ENCODE measurements at places on chromosomes 16 and 17.

GRCh38 chr16:88856828-88857727 lies at the start of the genes GALNS and TRAPPC2L:
GALNS (minus strand) TSS chr16:88856947; CDS start chr16:88856877, 70 bp downstream.
TRAPPC2L (plus strand) TSS chr16:88857127; CDS start chr16:88857151, 24 bp downstream.
- peak; percentile 56 for DNase-seq

DNA sequence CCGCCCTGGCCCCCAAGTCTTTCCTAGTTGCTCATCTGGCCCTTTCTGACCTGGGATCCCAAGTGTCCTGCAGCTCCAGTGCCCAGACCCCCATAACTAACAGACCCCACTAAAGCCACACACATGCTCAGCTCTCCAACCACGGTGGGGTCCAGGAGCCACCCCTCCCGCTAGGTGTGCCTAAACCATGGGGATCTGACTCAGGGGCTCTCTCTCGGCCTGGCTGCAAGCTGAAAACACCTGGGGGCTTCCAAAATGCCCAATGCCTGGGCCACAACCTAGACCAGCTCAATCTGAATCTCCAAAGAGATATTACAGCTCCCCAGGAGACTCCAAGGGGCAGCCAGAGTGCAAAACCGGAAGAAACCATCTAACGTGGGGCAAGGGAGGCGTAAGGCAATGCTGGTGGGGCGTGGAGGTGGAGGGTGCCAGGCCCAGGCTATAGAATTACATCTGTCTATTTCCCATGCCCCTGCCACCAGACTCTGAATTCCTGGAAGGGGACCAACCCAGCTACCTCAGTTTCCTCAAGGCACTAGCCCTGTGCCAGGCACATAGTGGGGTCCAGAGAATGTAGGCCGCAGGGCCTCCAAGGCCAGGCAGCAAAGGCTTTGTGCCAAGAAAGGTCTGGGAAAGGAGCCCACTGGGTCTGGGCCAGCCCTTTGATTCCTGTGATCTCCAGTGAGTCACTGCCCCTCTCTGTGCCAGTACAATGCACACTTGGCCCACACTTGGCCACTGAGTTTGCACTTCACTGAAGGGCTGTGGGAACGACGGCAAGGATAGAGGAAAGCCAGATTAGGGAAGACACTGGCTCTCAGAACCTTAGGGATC lies 3.3 kb downstream of the CD2BP2 start:
- no peak for DNase-seq

GRCh38 chr17:26765860-26766709 lies 527.8 kb upstream of the WSB1 start:
- no peak for DNase-seq

DNA sequence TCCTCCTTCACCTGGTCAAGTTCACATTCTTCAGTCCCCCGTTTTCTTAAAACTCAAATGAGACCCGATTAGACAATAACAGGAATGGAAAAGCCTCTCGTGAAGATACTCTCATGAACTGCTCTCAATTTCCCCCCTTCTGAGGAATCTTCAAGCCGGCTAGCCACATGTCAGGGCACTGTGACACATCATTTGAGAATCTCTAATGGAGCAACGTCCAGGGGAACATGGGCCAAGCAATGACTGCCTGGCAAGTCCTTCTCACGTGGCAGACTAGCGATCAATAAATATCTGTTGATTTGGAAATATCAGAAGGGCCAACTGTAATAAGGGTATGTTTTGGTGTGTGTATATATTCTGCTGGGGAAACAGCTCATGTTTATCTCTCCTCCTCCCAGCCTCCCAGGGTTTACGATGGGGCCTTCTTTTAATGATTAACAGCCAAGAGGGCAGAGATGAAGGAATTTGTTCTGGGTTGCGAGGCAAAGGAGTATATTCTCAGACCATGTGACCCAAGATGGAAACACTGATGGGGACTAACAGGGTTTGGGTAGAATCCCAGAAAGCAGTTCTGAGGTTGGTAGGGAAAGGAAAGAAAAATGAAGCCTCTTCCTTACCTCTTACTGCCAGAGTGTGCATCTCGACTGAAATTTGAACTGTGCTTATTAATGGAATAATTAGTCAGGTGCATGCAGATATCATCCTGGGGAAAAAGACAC lies 21.4 kb downstream of the TTLL6 start:
- DNase-seq = no peak

DNA sequence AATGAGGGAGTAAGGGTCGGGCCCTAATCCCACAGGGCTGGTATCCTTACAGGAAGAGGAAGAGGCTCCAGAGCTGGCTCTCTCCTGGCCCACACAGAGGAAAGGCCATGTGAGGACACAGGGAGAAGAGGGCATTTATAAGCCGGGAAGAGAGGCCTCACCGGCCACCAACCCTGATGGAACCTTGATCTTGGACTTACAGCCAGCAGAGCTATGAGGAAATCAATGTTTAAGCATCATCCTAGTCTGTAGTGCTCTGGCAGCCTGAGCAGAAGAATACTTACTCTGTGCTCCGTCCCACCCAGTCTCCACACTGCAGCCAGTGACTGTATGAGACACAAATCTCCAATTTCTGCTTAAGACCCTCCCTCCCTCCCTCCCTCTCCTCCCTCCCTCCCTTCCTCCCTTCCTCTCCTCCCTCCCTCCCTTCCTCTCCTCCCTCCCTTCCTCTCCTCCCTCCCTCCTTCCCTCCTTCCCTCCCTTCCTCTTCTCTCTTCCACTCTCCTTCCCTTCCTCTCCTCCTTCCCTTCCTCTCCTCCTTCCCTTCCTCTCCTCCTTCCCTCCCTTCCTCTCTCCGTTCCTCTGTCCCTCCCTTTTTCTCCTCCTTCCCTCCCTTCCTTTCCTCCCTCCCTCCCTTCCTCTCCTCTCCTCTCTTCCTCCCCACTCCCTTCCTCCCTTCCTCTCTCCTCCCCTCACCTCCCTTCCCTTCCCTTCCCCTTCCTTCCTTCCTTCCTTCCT lies 8.9 kb upstream of the TMEM220 start:
- DNase-seq = no peak

DNA sequence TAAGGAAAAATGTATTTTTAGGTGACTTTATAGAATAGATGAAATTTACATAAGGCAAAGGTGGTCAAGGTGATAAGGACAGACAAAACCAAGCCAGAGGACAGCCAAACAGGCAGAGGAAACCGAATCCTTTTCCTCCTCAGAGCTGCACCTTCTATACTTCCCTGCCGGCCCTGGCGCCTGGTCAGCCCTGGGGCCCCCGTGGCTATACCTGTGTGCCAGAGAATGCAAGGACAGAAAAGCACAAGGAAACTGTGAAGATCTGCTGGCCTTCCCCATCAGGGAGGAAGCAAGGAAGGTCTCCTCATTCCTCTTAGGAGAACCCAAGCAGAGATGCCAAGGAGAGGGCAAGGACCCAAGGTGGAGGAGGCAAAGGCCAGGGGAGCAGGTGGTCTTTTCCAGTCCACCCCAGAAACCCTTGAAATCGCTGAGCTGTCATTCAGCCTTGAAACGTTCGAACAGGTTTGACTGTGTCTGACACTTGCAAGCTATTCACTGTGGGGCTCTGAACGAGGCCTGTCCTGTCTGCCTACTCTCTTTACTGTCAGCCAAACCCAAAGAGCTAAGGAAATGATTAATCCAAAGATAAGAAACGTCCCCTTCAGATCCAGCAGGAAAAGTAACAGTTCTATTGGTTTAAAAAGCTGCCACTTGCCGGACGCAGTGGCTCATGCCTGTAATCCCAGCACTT lies 114.4 kb downstream of the XYLT1 start:
- DNase-seq = no peak

DNA sequence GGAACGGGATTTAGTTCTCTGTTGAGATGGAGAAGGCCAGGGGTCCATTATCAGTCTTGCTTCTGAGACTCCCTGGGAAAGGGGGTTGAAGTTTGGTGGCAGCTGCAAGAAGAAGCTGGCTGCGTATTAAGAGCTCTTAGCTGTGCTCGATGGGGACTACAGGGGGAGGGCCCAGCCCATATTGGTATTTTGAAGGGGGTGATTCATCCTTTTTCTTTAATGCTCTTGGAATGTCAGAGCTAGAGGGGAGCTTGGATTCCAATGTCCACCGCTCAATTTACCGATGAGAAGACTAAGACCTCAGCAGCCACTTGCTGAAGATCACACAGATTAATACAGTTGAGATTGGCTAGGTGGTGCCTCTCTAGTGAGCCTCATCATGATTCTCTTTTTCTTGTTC lies 5.0 kb downstream of the NOG start:
- DNase-seq = no peak

- no peak for DNase-seq
Measured at GRCh38 chr16:48188449-48189102, 32.8 kb upstream of the ABCC12 start.

DNA sequence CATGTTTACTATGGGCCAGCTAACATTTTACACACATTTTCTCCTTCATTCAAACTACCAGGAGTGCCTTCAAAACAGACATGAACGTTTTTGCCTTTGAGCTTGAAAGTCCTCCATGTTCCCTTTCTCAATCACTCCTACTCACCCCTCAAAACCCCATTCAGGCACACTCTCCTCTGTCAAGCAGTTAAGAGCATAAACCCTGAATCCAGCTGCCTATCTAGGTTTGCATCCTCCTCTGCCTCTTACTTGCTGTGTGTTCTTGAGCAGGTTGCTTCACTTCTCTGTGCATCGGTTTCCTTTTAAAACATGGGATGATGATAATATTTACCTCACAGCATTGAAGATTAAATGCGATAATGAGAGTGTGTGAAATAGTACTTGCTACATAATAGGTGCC lies 215.3 kb downstream of the HAPSTR1 start:
- DNase-seq = no peak

GRCh38 chr16:89303617-89304016 lies 86.1 kb downstream of the ZNF778 start:
- no peak for DNase-seq

DNA sequence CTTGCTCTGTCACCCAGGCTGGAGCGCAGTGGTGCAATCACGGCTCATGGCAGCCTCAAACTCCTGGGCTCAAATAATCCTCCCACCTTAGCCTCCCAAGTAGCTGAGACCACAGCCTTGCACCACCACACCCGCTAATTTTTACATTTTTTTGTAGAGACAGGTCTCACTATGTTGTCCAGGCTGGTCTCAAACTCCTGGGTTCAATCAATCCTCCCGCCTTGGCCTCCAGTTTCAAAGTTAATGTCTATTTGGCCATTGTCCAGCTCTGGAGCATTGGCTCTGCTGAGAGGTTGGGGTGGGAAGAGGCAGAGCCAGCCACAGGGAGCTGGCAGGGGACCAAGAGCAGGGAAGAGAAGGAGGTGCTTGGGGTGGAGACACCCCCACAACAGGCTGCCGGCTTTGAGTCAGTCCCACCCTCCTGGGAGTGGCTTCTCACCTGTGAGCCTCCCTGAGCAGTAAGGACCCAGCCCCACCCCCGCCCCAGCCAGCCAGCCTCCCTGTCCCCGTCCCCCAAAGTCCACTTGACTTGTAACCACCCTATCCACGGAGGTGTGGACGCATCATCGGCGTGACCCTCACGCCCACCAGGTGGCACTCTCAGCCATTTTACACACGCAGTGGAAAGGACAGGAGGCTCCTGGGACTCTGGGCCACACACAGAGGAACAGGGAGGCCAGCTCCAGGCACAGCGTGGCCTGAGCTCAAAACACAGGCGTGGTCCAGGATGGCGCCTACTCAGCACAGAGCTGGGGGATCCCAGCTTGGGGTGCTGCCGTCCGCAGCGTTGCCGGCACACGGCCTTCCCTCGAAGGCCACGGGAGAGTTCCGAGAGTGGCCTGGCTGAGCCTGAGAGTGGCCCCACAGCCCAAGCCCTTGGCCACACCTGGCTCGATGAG lies 22.8 kb upstream of the PVALEF start:
- DNase-seq = no peak

DNA sequence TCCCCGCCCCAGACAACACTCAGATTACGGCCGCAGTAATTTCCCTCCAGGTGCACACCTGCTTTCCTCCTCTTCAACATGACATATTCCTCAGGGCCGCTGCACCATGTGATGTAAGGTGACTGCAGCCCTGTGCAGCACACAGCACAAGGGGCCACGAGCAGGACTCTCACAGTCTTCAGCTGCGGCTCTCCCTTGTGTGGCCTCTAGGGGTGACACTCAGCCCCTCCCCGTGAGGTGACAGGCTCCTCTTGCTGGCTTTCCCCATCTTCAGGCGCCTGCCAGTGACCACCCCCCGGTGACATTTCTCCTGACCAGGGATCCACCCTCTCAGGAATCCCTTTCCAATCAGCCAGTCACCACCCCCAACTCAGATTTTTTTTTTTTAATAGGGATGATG lies 31.3 kb upstream of the ABCC3 start:
- DNase-seq = no peak

GRCh38 chr17:73227944-73228343 lies 33.7 kb downstream of the CPSF4L start:
- DNase-seq = no peak

DNA sequence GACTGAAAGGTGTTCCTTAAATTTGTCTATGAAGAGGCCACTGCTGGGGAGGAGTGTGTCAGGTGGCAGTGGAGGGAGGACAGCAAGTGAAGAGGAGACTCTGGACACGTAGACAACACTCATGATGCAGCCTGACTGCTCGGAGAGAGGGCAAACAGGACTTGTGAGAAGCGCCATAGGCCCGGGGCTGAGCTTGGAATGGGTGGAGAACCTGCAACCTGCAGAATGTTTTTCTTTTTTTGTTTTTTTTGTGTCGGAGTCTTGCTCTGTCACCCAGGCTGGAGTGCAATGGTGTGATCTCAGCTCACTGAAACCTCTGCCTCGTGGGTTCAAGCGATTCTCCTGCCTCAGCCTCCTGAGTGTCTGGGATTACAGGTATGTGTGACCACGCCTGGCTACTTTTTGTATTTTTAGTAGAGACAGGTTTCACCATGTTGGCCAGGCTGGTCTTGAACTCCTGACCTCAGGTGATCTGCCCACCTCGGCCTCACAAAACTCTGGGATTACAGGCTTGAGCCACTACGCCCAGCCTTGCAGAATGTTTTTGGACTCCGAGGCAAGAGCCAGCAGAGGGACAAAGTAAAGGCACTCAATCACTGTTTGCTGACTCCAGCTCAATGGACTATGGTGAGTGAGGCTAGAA lies 18.9 kb upstream of the C17orf58 start:
- DNase-seq = no peak

- no peak for DNase-seq
Measured at GRCh38 chr17:527247-527646, 174.6 kb upstream of the RPH3AL start.

DNA sequence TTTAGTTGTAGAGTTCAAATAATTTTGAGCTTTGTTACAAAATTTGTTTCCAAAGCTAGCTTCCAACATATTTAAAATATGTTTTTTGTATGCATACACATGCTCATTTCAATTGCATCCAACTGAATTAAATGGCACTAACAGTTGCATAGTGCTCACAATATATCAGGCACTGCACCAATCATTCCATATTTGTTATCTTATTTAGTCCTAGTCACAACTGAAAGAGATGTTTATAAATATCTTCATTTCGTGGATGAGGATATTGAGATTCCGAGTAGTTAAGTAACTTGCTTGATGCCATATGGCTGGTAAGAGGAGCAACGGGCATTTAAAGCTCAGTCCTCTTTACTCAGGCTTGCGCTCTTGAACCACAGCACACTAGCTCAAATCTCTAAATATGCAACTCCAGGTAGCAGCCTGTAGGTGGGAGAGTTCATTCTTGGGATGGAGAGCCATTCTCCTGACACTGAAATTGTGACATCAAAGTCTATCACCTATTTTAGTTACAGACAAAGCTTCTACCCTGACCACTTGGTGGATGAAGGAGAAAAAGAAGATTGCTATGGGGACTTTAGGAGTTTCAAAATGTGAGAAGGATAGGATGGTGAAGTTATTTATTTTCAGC lies 118.0 kb upstream of the CA10 start:
- DNase-seq = no peak
